ENCODE measurements at places on chromosomes 2 and 18.
A peak's percentile ranks its signal among the peaks of the same experiment; 100 is the strongest.

DNA sequence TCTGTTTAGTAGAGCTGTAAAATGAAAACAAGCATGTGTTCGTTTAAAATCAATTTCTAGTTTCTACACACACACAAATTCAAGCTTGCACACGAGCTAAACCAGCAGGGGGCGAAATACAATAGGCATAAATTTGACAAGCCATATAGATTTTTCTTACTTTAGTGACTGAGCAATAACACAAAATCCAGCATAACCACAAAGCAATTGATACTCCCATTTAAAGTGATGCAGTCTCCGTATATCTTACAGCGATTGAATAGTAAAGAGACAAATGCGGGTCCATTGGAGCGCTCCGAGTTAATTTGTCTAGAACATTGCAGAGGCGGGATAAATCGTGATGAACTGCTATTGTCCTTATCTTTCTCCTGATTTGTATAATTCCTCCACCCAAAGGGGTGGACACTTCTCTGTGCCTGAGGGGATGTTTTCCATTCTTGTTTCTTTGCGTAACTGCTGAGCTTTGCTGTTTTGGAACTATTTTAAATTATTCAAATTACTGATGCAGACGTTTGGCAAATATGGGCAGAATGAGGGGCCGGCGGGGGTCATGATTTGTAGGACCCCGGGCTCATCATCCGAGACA is 1.2 kb upstream of the AFTPH start:
- peak; percentile 72 for DNase-seq
- peak overlapping the region; percentile 99 for H3K4me3 ChIP-seq
- peak overlapping the region; percentile 97 for H3K27ac ChIP-seq
- peaks cover 16% of the 10 kb centered on the region for H3K4me1 ChIP-seq

DNA sequence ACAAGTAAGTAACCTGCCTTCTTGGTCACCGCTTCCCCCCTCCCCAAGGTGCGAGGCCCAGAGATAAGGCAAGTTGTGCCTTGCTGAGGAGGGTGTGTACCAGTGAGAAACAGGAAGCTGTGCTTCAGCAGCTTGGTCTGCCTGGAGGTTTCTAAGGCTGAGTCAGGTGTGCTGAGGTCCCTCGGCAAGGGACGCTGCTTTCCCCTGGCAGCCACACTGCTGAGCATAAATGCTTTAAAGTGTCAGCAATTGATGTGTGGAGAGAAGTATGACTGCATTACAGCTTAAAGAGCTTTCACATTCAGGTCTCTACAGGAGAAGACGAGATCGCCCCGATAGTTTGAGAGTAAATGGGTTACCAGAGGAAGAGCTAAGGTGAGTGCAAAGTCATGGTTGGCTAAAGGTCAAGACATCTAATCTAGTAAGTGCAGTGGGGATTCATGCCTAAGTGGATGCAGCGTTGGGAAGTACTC is 86.9 kb downstream of the LIMS1 start:
- H3K4me1 ChIP-seq, result peaks cover 57% of the 10 kb centered on the region
- peaks cover 9% of the 10 kb centered on the region for H3K36me3 ChIP-seq
- no peaks in the 10 kb centered on the region for H3K27me3 ChIP-seq
- peak; percentile 66 for DNase-seq

DNA sequence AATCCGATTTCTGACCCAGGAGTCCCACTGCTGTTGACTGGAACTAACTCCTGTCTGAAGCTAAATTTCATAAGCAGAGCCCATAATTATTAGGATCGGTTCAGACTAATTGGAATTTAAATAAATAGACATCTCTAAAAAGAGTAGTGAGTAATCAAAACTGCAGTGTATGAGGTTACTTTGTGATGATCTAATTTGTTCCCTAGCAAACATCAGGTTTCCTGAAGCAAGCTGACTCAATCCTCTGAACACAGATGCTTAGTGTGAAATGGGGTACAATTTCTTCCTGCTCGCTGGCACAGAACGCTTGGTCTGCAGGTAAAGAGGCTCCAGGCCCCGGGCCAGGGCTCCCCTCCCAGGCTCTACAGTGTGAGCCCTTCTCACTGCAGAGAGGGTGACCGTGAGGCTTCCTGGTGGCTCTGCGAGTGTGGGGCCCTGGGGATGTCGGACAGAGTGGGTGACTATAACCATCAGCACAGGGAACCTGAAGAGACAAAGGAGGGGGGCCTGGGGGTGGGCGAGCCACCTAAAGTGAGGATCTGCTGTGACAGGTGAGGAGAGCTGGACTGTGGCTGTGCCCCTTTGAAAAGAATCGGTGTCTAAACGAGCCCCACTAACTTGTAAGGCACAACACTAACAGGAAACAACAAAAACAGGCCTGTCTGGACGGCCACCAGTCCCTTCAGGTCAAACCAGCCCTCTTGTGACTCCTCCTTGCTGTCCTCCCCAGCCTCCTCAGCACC is 20.2 kb downstream of the CHST10 start:
- no peak overlapping the region for H3K27ac ChIP-seq
- no peak for DNase-seq
- no peak overlapping the region for H3K4me3 ChIP-seq
- peaks cover 13% of the 10 kb centered on the region for H3K36me3 ChIP-seq
- H3K27me3 ChIP-seq, result no peaks in the 10 kb centered on the region
- H3K4me1 ChIP-seq, result no peaks in the 10 kb centered on the region

DNA sequence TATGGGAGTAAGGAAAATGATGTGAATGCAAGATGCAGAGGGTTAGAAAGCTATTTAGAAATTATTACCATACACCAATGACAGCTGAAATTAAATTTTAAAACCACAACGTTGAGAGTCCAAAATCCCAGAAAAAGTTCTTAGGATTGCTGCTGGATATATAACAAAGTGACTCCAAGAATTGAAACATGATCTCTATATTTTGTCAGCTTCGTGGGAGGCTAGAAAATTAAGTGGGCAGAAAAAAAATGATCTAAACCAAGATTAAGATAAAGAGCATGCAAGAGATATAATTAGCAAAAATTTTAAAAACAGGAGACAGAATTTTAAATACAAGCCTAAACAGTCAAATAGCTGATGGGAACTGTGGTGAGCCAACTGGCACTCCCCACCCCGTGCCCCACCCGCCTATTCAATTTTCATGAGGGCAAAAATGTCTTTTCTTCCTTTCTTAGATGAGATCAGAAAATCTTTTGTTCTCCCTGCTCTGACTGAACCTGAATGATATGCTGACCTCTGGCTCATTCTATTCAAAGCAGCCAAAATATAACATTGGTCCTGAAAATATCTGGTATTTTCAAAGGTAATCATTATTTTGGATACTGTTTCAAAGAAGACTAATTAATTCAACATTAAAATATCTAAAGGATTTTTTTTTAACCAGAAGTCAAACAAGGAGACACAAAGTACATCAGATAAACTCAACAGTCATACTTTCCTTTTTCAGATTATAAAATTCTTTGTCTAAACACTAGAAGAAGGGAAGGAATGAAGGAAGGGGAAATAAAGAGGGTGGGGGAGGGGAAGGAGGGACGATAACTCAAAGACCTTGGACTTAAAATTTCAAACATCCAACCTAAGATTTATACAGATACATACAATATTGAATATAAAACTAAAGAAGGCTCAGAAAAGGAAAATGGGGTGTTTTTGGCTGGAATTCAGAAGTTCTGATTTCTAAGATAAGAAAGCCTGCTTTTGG is 12.2 kb downstream of the KANSL3 start:
- no peak for DNase-seq
- no peaks in the 10 kb centered on the region for H3K27me3 ChIP-seq
- H3K36me3 ChIP-seq, result peaks cover 48% of the 10 kb centered on the region
- no peak overlapping the region for H3K4me3 ChIP-seq

DNA sequence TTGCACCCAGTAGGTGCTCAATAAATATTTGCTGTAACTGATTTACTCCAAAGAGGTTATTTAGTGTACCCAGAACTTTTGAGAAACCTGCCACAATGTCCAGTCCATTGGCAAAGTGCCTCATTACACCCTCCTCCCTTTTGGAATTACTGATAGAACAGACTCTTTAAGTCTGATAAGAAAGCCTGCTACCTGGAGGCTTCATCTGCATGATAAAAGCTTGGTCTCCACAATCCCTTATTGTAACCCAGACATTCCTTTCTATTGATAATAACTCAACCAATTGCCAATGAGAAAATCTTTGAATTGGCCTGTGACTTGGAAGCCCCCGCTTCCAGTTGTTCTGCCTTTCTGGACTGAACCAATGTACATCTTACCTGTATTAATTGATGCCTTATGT is 281.2 kb upstream of the FBXO11 start:
- no peaks in the 10 kb centered on the region for H3K27me3 ChIP-seq
- H3K4me1 ChIP-seq, result no peaks in the 10 kb centered on the region
- H3K27ac ChIP-seq, result no peak overlapping the region
- DNase-seq, result no peak
- H3K4me3 ChIP-seq, result no peak overlapping the region

DNA sequence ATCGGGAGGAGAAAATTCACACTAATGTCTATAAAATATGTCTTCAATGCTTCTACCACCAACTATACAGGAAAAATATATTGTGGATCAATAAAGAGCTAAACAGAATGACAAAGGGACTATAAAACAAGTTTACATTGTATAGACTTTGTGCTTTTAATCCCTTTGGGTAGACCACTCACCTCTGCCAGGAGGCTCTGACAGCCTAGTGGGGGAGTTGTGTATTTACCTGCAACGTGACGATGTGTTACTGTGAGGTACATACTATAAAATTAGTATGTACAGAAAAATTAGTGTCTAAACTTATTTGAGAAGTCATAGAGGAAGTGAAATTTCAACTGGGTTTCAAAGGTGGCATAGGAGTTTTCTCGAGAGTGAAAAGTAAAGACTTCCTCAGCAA is 243.3 kb upstream of the REG3G start:
- H3K36me3 ChIP-seq, result no peaks in the 10 kb centered on the region
- no peaks in the 10 kb centered on the region for H3K27me3 ChIP-seq
- H3K4me1 ChIP-seq, result no peaks in the 10 kb centered on the region
- no peak for DNase-seq
- no peak overlapping the region for H3K27ac ChIP-seq

DNA sequence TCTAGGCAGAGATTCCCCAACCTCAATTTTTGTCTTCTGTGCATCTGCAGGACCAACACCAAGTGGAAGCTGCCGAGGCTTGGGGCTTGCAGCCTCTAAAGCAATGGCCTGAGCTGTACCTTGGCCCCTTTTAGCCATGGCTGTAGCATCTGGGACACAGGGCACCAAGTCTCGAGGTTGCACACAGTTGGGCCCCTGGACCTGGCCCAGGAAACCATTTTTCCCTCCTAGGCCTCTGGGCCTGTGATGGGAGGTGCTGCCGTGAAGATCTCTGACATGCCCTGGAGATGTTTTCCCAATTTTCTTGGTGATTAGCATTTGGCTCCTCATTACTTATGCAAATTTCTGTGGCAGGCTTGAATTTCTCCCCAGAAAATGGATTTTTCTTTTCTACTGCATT is 105.7 kb upstream of the LDAH start:
- no peak for DNase-seq
- H3K4me3 ChIP-seq, result no peak overlapping the region

DNA sequence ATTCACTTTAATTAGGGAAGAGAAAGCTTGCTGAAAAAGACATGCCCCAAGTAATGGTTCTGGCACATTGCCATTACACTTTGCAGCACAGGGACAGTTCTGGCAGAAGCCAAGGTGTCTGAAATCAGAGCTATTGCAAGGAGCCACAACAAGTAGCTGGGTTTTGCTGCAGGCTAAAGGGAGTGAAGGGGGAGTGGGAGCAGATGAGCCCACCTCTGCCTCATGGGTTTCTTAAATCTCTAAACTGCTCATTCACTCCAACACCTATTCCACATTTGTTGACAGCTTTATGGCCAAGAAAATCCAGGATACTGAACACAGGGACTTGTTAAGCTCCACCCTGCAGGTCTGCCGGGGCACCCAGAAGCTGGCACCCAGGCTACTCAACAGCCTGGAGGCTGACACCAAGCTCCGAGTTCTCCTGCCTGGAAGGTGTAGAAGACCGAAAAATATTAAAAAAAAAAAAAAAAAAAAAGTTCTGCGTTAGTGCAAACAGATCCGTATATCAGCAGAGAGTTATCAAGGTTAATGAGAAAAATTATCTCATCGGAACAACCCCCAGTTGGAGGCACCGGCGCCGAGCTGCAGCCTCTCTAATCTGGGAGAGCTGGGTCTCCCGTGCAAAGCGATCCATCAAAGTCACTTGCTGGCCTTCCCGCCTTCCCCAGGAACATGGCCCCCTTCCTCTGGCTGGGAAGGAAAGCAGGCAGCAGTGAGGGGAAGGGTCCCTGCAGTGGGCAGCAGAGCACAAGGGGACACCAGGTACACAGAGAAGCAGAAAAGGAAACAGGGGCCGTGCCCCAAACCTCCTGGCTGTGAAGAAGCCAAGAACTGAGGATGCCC is 123.7 kb downstream of the HNMT start:
- no peaks in the 10 kb centered on the region for H3K27me3 ChIP-seq
- no peak for DNase-seq
- H3K36me3 ChIP-seq, result no peaks in the 10 kb centered on the region
- H3K4me3 ChIP-seq, result no peak overlapping the region
